Esophagus mucosa (tissue), 1 donor: ENCODE measurements at places on chromosomes 5 and 9.

- ATAC-seq, result peak; percentile 58
Measured at GRCh38 chr5:1494780-1495524, 28.8 kb downstream of the LPCAT1 start.

- ATAC-seq, result no peak
Measured at GRCh38 chr5:78449103-78449502, 88.7 kb downstream of the SCAMP1 start.

DNA sequence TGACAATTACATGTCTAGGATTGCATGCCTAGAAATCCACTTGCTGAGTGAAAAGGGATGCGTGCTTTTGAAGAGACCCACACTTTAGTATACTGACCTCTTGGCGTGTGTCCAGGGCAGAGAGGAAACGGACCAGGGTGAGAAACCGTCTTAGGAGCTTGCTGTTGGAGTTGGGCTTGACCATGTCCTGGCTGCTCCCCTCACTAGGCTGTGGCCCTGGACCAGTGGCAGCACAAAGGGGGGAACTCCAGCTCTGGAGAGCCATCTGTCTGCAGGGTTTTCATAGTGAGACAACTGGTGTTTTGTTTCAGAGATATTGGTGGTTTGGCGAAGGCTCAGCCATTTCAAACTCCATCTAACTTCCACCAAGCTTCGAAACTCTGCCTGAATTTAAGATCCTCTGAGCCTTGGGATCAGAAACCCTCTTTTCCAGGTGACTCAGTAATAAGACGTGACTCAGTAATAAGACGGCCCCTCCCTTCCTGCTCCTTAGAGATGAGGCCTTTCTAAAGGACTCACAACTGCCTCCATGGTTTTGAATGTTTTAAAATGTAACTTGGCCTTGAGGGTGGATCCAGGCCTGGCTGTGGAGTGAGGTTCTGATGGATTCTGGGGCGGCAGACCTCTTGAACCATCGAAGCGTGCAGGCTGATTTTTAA lies 165.8 kb downstream of the MELK start:
- ATAC-seq, result peak; percentile 75

DNA sequence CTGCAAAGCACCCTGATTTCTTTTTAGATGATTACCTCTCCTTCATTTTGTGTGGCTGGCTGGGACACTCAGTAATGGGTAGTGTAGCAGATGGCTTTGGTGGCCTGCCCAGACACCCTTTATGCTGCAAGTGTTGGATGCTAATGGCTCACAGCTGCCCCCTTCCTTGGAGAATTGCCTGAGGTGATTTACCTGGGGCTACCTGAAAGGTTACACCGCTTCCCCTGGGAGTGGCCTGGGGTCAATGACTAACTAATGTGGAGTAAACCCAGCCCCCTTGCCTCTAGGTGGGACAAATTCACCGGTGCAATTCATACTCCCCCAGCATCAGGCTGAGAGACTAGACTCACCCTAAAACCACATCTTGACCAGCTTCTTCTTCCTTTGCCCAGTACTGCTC lies 23.5 kb upstream of the HAND1 start:
- no peak for ATAC-seq
